ENCODE measurements at places on chromosomes 16 and 17.
A peak's percentile ranks its signal among the peaks of the same experiment; 100 is the strongest.

DNA sequence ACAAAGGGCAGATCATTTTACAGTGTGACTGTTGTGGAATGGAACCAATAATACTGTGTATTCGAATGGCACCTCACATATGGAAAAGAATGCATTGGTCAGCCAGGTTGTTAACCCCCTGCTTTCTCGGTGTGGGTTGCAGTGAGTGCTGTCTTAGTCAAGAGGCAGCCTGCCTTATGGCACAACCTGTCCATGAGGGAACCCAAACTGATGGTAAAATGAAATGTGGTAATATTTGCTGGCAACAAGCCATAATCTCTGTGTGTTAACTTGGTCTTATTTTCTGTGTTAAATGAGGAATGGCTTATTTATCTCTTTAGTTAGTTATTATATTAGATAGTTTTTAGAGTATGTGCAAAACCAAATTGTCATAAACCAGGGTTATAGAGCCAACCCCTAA is 81.6 kb downstream of the TMC6 start:
- no peak for DNase-seq

- no peak for DNase-seq
These were observed 46.0 kb upstream of the CLEC18A start for GRCh38 chr16:69905171-69905555.

GRCh38 chr17:71983828-71984227 is 137.0 kb upstream of the SOX9 start:
- DNase-seq, result peak; percentile 10

GRCh38 chr16:19095654-19096053 is 18.1 kb upstream of the ITPRIPL2 start:
- no peak for DNase-seq

GRCh38 chr17:71881581-71881980 is 239.2 kb upstream of the SOX9 start:
- no peak for DNase-seq
